ENCODE measurements at places on chromosomes 2 and 18. TPM values are rescaled to one million over a fixed set of nuclear protein-coding genes. Genes with fewer than 3 reads are reported as not detected.

- no peaks in the 10 kb centered on the region for H3K36me3 ChIP-seq
- no peaks in the 10 kb centered on the region for H3K27me3 ChIP-seq
- H3K27ac ChIP-seq = no peak overlapping the region
- no peaks in the 10 kb centered on the region for H3K4me1 ChIP-seq
- H3K4me3 ChIP-seq = no peak overlapping the region
- no peak for DNase-seq
Measured at GRCh38 chr2:126639276-126639675, 16.7 kb upstream of the GYPC start.

DNA sequence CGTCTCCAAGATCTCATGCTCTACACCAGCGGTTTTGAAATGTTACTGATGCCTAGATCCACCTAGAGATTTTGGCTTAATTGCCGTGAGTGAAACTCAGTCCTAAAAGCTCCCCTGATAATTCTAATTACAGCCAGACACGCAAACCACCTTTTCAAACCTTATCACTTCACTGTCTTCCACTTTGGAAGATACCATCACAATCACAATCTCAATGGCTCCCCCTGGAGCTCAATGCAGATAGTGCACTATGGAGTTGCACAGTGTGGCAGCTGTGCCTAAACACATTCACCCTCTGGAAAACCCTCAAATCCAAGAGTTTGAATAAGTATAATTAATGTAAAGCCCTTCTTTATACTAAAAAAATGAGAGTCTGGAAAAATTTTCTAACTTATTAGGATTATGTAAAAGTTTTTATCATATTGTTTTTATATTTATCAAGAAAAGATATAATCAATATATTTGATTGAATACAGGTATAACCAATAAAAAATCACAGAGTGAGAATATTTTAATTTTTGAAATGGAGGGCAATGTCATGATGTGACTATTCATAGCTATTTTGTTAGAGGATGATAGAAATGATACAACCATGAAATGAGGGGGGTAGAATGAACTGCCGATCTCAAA lies 102.9 kb upstream of the SLC8A1 start:
- peak; percentile 67 for DNase-seq
- no peak overlapping the region for H3K4me3 ChIP-seq
- no peaks in the 10 kb centered on the region for H3K36me3 ChIP-seq
- H3K27ac ChIP-seq = no peak overlapping the region
- H3K4me1 ChIP-seq = no peaks in the 10 kb centered on the region

DNA sequence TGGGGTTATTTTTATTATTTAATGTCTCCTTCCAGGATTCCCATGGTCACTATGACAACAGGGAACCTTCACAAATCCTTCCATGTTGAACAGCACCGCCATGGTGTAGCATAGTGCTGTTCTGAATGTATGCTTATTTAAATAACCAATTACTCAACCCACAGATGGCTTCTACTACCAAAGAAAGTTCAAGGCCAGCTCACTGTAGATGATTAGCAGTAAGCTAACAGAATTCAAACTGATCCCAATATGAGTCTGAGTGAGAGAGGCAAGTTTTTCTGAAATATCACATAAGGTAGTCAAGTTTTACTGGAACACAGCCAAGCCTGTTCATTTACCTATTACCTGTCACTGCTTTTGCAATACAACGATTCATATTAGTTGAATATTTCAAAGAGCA lies 51.2 kb downstream of the CLASP1 start:
- H3K4me1 ChIP-seq = peaks cover 53% of the 10 kb centered on the region
- DNase-seq = no peak
- H3K4me3 ChIP-seq = no peak overlapping the region

DNA sequence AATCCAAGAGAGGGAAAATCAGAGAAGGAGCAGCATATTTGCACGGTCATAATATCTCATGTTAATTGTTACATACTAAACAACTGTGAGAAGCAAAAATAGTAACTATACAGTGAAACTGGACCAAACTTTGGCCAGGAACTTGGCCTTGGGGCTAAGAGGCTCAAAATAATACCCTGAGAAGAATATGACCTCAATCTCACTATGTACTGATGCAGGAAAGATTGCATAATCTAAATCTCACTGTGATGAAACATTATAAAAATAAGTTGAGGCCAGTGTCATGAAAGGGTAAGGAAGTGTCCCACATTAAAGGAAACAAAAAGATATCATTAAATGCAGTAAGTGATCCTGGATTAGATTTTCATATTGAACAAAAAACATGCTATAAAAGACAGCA lies 36.5 kb downstream of the ZRANB3 start:
- no peak overlapping the region for H3K4me3 ChIP-seq
- no peaks in the 10 kb centered on the region for H3K27me3 ChIP-seq
- DNase-seq = no peak
- peaks cover 3% of the 10 kb centered on the region for H3K4me1 ChIP-seq
- H3K27ac ChIP-seq = no peak overlapping the region

DNA sequence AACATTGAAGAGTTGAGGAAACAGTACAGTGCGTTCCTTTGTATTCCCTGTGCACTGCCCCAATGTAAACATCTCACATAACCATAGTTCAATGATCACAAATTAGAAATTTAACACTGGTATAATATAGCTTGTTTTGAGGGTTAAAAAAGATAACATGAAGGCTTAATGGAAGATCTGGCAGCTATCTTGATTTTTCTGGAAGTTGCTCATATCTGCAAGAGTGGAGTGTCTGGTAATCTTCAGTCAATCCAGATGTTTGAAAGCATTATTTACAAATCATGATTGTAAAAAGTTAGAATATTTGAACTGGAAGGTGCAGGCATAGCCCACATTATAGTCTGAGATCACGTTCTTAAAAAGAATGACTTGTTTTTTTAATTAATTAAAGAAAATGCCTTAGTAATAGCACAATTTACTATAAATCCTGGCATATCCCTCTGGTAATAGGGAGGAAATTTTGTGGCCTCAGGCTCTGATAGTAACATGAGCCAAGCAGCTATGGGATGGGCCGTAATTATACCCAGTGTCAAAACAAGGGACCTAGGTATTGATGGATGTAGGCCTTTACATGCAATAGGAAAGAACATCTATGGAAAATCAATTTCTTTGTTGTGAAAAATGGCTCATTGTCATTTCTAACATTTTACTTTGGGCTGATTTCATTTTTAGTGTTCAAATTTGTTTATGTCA lies 418.0 kb downstream of the THSD7B start:
- H3K27me3 ChIP-seq = no peaks in the 10 kb centered on the region
- no peak for DNase-seq
- H3K36me3 ChIP-seq = no peaks in the 10 kb centered on the region
- H3K4me1 ChIP-seq = no peaks in the 10 kb centered on the region
- H3K27ac ChIP-seq = no peak overlapping the region
- H3K4me3 ChIP-seq = no peak overlapping the region

Gene PRADC1
- total RNA-seq = 12.4 TPM

Gene ABCG5
- not detected for total RNA-seq

All from activated CD8-positive, alpha-beta T cell treated with anti-CD3 and anti-CD28 coated beads for 36 hours (primary cell).